ENCODE measurements at places on chromosomes 1 and 21.

GRCh38 chr1:41850029-41850428 lies 68.7 kb downstream of the HIVEP3 start:
- DNase-seq = no peak

GRCh38 chr1:170471398-170472053 lies 60.4 kb upstream of the GORAB start:
- no peak for DNase-seq

GRCh38 chr1:216153130-216153529 lies 270.1 kb downstream of the USH2A start:
- no peak for DNase-seq

DNA sequence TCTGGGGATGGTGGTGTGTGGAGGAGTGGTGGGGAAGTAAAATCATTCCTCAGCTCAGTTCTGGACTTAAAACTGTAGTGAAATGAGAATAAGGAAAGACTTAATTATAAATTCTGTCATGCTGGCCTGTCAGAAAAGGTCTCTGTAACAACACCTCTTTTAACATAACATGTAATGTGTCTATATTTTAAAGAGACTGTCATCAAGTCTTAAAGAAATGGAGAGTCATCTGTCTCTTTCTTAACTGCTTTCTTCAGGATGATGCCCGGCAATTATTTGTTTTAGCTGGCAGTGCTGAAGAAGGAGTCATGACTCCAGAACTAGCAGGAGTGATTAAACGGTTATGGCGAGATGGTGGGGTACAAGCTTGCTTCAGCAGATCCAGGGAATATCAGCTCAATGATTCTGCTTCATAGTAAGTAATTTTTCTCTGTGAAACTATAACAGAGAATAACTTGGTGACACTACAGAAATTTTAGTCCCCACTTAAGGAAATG lies 30.6 kb downstream of the GNAI3 start:
- no peak for DNase-seq

DNA sequence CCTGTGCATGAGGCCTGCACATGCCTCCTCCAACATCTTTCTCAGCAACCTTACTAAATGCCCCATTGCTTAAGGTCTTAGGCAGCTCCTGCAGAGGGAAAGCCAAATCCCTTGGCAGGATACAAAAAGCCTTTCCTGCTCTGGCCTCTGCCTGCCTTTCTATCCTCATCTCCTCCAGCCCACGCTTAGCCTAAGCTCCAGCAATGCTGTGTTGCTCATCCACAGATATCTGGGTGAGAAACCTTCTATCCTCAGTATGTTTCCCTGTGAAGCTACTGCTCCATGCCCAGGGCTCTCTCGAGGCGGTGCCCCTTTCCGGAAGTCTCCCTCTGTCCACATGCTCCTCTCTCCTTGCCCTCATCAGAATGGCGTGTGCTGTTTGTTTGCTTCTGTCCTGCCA lies 37.0 kb upstream of the CCSAP start:
- no peak for DNase-seq

DNA sequence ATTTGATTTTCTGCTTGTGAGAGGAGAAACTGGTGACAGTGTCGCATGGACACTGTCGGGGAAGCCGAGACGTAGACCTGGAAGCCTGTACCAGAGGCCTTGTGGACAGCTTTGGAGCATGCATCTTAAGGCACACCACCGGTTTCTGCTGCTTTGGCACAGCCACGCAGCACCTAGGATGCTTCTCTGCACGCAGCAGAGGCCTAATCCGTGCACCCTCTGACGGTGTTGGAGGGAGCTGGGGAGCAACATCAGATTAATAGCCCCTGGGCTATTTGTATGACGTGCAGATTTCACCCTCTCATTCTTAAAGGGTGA lies 30.3 kb downstream of the TEX35 start:
- DNase-seq = peak; percentile 47

DNA sequence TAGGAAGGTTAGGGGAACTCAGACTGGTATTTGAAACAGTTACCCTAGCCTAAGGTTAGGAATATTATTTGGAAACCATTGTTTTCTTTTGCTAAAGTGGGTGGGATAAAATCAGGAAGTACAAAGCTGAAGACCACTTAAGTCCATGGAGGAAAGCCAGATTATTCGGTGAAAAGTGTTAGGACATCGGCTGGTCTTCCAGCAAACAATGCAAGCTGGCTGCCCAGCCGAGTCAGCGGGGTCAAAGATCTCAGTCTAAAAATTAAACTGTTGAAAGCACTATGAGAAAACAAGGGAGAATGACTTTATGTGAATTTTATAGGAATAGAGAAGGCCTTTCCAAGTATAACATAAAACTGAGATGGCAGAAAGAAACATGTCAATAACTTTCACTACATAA lies 231.7 kb downstream of the KCNJ6 start:
- no peak for DNase-seq

- no peak for DNase-seq
Measured at GRCh38 chr1:208089761-208090370, 154.3 kb downstream of the PLXNA2 start.

DNA sequence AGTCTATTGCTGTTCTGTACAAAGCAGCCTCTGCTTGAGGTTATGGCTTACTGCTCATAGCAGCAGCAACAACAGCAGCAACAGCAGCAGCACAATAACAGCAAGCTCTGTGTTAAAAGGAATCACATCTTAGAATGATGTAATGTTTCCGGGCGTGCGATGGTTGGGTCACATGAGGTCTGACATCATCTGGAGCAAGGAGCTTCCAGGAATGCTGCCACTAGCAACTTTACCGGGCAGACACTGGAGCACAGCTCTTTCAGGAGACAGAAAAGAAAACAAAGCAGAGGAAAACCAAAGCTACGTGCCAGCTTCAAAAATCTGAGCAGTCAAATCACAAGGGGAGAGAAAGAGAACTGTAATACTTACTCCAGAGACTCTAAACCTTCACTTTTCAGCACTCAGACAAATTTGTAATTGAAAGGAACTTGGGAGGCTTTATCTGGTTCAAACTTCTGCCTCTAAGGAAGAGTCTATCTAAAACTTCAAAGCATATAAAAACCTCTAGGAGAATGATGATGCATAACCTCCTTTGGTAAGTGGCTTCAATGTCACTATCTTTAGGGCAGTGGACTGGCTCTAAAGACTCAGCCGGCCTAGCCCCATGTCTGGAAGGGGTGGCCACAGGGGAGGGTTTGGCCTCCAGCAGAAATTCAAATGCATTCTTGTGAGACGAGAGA lies 28.3 kb upstream of the RAB3GAP2 start:
- no peak for DNase-seq

GRCh38 chr1:41882068-41882477 lies 36.6 kb downstream of the HIVEP3 start:
- no peak for DNase-seq

- DNase-seq = no peak
Measured at GRCh38 chr1:227929751-227930472, 17.8 kb downstream of the WNT9A start.

GRCh38 chr21:34243562-34243961 lies 120.2 kb upstream of the KCNE2 start:
- DNase-seq = peak; percentile 5

- DNase-seq = peak; percentile 40
Measured at GRCh38 chr1:39788758-39789570, at the start of gene BMP8B. TSS of gene BMP8B (minus strand) at chr1:39788865. CDS start at chr1:39788485, 380 bp downstream.

- no peak for DNase-seq
Measured at GRCh38 chr1:227312361-227313025, 5.8 kb downstream of the CDC42BPA start.

GRCh38 chr1:82819234-82819633 lies 1018.5 kb downstream of the ADGRL2 start:
- DNase-seq = no peak

GRCh38 chr1:39195166-39196111 lies 9.1 kb upstream of the MACF1 start:
- DNase-seq = no peak
